ENCODE measurements at places on chromosomes 11 and 22.

DNA sequence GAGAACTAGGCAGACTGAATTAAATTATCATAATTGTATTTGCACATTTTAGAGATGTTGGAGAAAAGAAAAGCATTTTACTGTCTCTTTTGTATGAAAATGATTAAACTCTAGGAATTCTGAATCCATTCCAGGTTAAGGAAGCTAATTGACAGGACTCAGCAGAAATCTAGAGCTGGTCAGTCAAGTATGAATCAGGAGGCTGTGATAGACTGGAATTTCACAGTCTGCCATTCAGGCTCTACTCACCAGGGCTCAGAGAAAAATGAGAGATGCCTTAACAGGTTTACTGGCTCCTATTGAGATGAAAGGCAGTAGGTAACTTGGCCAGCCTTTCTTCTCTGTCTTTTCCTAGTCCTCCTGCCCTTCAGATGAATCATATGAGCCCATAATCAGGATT lies 693.9 kb upstream of the CHORDC1 start:
- no peak for DNase-seq

- no peak for DNase-seq
Measured at GRCh38 chr22:44383064-44383575, 70.4 kb upstream of the SHISAL1 start.

DNA sequence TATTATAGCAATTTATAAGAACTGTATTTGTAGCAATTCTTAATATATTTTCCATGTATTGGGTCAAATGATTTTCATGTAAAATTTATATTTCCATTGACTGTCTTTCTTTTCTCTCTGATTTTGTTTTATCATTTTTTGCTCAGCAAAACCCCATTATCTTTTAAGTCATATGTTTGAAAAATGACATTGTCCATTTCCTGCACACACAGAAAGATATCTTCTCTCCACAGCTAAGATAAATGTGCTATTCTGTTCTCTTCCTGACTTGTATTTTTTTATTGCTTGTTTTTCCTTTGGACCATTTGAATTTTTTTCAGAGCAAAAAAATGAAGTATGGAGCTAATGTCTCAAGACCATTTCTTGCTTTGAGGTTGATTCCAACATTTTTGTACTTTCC lies 6.3 kb upstream of the LRRC55 start:
- DNase-seq, result no peak

- DNase-seq, result no peak
Measured at GRCh38 chr11:79170321-79170720, 270.5 kb downstream of the TENM4 start.

DNA sequence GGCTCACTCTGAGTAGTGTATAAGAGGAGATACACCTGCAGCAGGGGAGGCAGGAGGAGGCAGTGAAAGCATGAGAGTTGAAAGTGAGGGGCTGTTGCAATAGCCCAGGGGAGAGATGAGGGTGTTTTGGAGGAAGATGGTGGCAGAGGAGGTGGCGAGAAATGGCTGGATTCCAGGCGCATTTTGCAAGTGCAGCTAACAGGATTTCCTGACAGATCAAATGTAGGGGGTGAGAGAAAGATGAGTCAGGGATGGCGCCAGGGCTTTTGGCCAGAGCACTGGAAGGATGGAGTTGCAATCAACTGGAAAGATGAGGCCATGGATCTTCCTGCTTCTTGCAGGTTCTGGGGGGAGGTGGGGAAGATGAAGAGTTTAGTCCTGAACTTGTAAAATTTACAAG lies 16.8 kb upstream of the TSPAN18 start:
- no peak for DNase-seq

- peak; percentile 21 for DNase-seq
Measured at GRCh38 chr22:17120711-17121232, 388 bp downstream of the TMEM121B start.

GRCh38 chr11:46272816-46273427 lies 4.5 kb upstream of the CREB3L1 start:
- no peak for DNase-seq

- DNase-seq, result peak; percentile 41
Measured at GRCh38 chr11:46296528-46297448, 19.3 kb downstream of the CREB3L1 start.

DNA sequence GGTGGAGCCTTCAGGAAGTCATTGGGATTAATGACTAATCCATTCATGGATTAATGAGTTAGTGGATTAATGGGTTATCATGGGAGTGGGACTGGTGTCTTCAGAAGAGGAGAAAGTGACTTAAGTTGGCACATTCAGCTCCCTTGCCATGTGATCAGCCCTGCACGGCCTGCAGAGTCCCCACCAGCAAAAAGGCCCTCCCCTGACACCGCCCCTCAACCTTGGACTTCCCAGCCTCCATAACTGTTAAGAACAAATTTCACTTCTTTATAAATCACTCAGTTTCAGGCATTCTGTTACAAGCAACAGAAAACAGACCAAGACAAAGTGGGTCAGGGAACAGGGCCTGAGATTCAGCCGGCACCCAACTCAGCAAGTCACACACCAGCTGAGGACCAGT lies 85.3 kb downstream of the MICAL3 start:
- no peak for DNase-seq

DNA sequence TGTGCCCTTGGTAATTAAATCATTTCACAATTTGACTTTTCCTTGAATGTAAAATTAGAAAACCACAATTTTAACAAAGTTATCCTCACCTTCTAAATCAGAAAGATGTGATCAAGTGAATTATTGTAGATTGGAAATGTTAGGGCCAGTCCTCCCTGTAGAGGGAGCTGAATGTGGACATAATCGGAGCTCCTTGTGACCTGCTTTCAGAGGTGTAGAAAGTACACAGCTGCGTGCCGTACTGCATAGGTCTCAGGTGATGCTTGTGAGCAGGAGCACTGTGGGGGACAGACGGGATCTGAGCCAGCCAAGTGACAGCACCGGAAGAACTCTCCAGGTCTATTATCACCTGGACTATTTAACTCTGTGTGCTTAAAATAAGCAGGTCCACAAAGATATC lies 338.0 kb downstream of the AASDHPPT start:
- DNase-seq, result no peak

GRCh38 chr11:61627850-61628661 lies 47.2 kb upstream of the SYT7 start:
- DNase-seq, result peak; percentile 62

DNA sequence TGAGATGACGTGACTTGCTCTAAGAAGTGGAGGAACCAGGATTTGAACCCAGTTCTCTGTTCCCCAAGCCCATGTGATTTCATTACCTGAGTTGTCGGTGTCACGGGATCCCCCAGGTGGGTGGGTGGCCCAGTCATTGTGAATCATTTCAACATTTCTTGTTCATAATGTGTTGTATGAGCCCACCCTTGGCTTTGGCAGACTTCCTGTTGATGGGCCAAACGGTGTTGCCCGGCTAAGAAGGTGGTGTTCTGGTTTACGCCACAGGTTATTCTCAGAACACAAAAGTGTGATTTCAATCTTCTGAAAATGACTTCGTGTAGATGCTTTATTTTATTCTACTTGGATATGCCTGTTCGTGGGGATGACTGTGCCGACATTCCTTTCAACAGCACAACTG lies 21.6 kb upstream of the ST14 start:
- no peak for DNase-seq

- peak; percentile 74 for DNase-seq
Measured at GRCh38 chr22:27632451-27633295, 168.9 kb downstream of the MN1 start.

DNA sequence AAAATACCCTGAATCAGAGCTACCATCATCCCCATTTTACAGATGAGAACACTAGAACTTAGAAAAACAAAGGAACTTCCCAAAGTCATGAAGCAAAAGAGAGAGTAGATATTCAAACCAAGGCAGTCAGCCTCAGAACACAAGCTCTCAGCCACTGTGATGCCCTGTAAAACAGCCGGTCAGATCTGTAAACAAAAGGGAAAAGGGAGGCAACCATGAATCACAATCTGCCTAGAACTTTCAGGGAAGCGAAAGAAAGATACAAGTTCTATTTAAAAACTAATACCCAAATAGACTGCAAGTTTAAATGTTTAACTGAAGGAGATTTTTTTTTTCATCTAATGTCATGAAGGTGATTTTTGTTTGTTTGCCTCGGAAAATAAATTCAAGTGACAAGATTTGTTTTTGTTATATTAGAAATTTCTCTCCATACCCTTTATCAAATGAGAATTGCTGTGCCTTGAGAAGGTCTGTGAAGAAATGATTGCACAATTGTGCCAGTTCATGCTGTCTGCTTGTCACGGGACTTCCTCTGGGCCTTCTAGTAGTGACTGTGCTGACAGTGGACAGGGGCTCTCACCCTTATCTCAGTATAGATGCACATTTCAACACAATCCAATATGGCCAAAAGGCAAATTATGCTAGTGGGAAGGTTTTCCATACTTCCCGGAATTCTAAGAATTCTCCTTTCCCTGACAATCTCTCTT lies 11.7 kb downstream of the SAA1 start:
- DNase-seq, result peak; percentile 73

- DNase-seq, result no peak
Measured at GRCh38 chr11:66192181-66192863, 76.1 kb upstream of the RAB1B start.

DNA sequence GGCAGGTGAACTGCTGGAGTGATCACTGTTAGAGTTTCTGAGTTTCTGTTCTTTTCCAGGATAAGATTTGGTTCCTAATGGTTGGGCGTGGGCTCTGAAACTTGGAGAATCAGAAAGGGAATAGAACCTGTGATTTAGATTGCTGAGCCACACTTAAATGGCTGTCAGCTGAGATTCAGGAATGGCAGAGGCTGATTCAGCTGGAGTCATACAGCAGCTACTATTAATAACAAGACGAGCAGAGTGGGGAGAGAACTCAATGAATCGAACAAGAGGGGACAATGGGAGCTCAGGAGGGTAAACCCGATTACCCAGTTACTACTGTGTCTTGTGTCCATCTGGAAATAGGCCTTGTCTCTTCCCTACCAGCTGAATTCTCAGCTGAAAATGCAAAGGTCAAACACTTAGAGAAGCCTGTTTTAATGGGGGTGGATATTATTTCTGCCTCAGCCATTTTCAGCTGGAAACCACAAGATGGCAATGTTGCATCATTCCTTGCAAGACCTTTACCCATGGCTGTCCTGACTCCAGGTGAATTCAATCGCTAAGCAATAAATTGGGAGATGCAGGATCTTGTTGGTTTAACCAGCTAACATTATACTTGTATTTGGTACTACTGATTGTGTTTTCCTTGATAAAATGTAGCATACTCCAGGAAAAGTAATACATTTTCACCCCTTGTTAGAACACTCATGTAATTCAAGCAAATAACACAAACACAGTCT lies 104.5 kb upstream of the RAG2 start:
- peak; percentile 78 for DNase-seq

GRCh38 chr11:122214567-122214966 lies 98.6 kb upstream of the BLID start:
- DNase-seq, result no peak

DNA sequence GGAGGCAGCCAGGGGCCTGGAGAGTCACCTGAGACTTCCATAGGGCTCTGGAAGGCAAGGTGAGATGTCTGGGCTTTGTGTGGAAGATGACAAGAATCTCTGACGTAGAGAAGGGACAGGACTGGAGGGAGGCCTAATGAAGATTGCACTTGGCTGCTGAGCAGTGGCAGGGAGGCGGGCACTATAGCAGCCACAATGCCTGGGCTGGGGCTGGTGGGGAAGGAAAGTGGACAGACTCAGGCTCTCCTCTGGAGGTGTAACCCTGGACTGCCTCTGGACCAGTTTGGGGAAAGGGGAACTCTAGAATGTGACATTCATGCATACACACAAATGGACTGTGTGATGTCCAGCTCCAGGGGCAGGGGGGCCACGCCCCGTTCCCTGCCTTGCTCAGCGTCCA lies 34.3 kb upstream of the CYP2D6 start:
- no peak for DNase-seq

DNA sequence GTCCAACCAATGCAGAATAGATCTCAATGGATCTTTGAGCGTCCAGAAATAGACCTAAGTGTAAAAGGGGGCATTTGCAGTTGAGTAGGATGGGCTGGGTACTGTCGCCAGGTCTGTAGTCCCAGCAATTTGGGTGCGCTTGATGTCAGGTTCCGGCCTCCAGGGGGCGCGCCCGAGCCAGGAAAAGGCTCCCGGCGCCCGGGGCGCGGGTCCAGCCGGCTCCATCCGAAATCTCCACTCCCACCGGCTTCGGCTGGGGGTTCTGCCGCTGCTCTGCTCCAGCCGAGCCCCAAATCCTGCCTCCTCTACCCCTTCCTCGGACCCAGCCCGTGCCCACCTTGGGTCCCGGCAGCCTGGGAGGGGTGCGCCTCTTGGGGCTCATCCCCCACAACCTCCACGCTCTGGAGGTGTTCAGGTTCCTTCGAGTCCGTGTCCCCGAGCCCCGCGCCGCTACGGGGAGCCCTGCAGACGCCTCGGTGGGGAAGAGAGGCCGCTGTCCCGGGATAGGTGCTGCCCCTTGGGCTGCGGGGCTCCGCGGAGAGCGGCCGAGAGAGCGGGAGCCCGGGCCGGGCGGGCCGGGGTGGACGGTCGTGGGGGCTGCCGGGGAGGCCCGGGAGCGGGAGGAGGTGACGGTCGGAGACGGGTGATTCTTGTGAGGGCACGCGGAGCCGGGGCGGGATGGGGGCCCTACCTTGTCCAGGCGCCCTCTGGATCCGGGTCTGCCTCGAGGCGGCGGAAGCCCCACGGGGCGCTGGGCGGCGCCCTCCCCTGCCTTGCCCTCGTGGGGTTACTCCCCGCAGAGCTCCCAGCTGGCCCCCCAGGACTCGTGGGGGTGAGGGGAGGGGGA lies 13.0 kb upstream of the CYB5R3 start:
- DNase-seq, result peak; percentile 88

DNA sequence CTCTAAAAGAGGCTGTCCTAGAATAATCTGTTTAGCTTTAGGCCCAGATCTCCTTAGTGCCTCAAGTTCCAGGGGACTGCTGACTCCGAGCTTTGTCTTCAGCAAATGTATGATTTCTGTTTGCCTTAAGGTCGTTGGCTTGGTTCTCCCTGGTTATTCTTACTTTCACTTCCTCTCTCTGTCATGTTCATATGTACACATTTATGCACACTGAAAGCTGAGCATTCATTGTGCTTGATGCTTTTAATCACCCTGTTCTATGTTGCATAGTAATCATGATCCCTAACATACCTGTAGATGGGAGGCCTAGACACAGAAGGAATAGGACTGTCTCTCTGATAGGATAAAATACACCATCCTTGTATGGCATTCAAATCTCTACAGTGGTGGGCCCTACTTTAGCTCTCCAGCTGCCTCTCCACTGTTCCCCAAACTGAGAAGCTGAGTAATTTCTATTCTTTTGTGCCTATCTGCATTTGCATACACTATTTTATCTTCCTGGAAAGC lies 7.2 kb downstream of the PPFIBP2 start:
- DNase-seq, result no peak

DNA sequence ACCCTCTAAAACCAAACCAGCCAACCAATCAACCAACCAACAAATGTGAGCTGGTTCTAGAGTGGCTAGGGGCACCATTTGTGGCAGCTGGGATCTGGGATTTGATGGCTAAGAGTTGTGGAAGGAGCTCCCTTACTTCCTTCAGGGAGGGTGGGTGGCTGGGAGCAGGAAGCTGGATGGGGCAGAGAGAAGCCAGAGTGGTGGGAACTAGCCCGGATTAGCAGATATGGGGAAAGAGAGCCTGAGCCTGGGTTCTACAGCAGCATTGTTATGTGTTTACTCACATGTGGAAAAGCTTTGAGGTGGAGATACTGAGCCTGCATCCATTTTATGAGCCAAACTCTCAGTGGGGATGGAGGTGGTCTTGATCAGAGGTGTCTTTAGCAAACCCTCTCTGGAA lies 30.9 kb upstream of the THY1 start:
- DNase-seq, result no peak

GRCh38 chr11:33256813-33257159 lies 395 bp upstream of the HIPK3 start:
- DNase-seq, result no peak
